ENCODE measurements at places on chromosomes 12 and 14.

DNA sequence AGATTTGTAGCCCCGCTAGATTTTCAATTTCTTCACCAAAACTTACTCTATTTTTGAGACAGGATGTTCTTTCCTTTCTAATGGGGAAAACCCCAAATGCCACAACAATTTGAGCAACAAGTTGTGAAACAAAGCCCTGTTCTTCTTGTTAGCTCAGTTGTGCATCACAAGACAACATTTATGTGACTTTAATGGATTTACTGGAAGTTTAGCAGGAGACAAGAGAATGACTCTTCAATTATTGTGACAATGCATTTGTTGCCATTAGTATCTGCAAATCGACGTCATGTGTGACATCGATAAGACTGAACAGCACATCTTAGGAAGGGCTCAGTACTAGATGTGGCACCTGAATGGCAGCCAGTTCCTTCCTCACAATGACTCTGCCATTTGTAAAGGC is 1028.9 kb upstream of the TMEM132C start:
- no peak for DNase-seq

- DNase-seq, result no peak
These were observed 14.1 kb downstream of the TNS2 start for GRCh38 chr12:53063708-53064612.

DNA sequence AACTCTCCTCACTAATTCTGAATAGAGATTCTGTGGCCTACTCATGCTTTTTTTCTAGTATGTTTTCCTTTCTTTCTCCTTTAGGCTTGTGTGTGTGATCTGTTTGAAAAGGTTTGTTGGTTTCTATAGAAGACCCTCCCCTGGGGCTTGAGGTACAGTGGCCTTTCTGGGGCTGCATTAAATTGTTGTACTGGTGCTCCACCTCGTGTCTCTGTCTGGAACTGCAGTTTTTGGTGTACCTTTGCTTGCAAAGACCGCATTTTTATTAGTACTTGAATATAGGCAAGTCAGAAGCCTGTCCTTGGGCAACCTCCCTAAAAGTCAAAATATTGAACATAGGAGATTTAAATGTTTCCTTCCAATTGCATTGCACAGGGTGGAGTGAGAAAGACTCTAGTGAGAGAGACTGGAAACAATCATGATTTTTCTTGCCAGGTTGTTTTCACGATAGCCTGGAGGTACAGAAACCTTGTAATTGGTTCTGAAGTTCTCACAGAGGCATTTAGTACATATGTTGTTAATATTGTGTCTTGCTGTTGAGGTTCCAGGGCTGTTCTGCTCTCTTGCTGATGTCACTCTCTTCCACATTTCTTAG is 39.0 kb downstream of the SLCO1B1 start:
- peak; percentile 30 for DNase-seq

DNA sequence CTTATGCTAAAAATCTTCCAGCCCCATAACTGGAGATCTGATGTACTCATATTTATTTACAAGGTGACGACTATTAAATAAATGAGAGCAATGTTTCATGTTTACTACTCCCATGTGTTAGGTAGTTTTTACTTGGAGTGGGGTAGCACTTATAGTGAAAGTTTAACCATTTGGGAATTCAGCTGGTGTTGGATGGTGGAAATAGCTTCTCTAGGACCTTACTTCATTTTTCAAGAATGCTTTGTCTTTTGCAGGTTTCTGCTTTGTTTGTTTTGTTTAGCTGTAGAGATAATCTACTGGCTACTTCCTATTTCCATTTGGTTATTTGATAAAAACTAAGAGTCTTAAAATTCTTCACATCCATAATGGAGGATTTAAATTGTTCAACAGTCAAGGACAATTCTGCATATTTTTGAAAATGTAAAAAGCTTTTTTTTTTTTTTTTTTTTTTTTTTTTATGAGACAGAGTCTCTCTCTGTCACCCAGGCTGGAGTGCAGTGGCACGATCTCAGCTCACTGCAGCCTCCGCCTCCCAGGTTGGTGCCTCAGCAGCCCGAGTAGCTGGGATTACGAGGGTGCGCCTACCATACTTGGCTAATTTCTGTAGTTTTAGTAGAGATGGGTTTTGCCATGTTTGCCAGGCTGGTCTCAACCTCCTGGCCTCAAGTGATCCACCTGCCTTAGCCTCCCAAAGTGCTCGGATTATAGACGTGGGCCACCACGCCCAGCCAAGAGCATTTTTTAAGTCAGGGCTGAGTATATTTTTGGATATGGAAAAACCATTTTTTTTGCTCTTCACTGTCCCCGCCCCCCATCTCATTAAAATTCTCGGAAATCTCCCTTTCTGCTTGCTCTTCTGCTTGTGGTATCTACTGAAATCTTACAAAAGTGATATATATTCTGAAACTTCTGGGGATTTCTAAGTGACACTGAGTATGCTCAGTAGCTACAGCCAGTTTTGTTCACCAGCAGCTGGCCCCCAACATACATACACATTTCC is 1.4 kb upstream of the ABCD2 start:
- peak; percentile 66 for DNase-seq

- no peak for DNase-seq
These were observed 55.5 kb upstream of the ESRRB start for GRCh38 chr14:76320486-76320885.

Measured in CD4-positive, alpha-beta T cell treated with Interleukin-2 at 100 ng/mL for 4 hours (primary cell).